GM23248 (cell line): ENCODE measurements at places on chromosomes 6 and 20. TPM values are rescaled to one million over a fixed set of nuclear protein-coding genes. Genes with fewer than 3 reads are reported as not detected.

DNA sequence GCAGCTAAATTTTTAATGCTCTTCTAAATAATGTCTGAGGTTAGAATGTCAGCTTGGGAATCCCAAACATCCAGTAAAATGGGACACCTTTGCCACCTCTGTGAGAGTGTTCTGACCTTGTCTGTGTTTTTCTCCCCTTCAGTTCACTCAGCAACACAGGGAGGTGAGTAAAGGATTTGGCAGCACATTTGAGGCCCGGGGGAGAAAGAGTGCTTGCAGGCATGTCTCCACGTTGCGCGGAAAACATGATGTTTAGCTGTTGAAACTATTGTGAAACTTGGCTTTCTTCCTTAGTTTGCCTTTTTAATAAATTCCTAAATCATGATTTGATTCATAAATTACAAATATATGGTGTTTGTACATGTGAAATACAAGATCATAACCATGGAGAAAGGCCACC is 707.8 kb upstream of the FLRT3 start:
- peak; percentile 81 for DNase-seq

DNA sequence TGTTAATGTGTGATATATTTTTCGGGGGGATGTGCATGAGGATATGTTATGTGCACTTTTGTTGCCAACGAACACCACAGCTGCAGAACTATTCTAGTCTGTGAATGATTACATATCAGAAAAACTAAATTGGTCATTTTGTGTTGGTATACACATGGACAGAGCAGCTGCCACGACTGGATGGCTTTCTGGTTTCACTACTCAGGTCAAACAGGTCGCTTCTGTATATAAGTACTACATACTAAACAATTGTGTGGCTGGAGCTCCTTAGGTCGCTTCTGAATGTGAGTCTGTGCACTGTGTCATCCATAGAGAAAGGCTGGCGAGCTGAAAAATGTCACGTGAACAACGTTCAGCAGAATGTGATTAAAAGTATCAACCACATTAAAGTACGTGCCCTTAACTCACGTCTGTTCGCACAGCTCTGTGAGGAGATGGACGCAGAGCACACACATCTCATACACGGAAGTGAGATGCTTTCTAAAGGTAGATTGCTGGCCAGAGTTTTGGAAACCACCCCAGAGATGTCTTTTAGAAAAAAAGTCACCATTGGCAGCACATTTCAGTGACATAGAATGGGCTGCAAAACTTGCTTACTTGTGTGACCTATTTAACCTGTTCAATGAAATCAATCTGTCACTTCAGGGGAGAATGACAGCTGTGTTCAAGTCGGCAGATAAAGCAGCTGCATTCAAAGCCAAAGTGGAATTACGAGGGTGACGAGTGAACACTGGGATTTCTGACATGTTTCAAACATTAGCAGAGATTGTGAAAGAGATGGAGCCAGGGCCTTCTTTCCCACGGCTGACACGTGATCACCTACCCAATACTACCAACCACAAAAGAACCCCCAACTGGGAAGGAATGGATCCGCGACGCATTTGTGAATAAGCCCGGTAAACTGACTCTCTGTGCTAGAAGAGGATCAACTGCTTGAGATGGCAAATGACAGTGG is 176.6 kb downstream of the PDE10A start:
- DNase-seq = no peak

DNA sequence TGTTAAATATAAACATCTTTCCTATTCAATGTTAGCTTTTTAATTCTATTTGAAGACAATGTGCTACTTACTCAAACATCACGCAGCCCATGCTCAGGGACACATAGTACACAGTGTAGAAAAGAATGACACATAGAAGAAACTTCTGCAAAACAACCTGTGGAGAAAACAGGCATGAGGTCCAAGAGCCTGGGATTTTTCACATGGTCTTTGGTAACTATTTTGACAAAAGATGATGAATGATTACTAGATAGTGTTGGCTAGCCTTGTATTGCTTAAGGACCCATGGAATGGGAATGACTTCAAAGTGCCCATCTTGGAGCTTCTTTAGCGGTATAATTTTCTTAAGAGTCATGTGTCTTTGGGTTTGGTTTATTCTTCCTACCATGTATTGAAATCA is 15.4 kb downstream of the TMEM244 start:
- DNase-seq = no peak

- no peak for DNase-seq
These were observed 18.2 kb downstream of the RNASET2 start for GRCh38 chr6:166938150-166938549.

DNA sequence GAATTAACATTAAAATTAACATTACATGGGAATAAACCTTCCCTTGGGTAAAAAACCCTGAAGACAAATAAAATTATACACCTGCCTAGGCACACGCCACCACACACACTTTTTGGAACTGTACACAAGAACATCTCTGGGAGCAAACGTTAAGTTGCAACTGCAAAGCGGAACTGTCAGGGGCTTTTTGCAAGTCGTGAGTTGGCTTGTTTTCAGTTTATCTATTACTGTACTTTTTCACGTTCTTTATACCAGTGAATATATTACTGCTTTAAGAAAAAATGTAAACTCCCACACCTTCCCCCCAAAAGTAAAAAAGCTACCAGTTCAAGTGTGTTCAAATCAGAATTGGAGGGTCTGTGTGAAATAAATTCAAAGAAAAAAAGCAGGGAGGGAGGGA is 65.5 kb upstream of the NFATC2 start:
- DNase-seq = no peak

GRCh38 chr6:112338166-112338709 is 8.9 kb upstream of the RFPL4B start:
- DNase-seq = peak; percentile 57

DNA sequence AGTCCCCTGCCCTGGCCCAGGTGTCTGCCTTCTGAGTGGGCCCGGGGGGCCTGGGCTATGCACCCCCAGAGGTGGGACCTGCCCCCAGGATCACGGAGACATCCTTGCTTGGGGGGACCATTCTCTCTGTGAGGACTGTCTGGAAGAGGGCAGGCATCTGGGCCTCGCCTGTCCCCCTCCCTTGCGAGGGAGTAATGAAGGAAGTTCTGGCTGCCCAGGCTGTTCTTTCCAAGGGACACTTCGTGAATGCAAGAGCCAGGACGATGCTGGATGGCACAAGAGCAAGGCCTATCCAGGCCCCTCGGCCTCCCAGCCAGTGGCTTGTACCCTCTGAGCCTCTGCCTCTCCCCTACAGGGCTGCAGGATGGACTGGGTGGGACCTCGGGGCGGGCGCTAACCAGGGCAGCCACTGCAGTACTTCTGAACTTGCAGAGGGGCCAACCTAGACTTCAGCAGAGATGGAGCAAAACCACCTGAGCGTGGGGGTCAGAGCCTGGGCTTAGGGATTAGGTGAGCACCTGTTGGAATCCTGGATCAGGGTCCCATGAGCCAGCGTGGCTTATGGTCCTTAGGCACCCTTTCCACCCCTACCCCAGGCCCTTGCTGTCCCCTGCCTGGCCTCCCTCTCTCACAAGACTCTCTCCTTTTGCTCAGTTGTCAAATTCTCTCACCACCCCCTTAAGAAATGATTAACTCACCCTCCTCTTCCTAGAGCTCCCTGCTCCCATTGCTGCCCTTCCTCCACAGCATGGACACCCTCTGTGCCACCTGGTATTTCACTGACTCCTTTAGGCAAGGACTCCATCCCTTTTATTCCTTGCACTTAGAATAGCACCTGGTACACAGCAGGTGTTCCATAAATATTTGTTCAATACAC is 53.2 kb downstream of the CTCFL start:
- no peak for DNase-seq

DNA sequence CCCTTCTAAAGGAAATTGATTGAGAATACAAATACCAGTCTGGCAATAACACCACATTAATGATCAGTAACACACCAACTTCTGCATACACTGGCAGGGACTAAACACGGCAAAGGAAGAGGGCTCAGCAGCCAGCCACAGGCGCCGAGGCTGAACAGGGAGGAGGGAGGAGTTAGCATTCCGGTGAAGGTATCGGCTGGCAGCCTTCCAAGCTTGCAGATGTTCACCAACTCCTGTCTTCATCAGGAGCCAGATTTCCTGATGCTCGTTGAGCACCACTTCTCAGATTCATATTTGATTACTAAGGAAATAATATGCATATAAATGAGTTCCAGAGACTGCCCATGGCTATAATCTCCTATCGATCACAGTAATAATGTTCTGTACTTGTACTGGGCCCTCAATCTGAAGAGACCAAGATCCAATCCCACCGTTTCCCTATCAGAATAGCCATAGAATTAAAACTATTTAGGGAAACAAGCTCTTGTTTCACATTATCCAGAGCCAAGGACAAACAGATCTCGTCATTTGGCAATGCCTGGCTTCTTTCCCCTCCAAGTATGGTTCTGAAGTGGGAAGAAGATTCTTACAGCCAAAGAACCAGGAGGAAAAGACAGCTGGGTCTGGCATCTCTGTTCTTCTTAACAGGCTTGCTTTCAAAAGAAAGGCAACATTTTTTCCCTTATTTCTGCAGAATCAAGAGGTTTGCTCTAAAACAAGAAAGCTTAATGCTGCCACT is 42.2 kb downstream of the GFOD1 start:
- DNase-seq = no peak

DNA sequence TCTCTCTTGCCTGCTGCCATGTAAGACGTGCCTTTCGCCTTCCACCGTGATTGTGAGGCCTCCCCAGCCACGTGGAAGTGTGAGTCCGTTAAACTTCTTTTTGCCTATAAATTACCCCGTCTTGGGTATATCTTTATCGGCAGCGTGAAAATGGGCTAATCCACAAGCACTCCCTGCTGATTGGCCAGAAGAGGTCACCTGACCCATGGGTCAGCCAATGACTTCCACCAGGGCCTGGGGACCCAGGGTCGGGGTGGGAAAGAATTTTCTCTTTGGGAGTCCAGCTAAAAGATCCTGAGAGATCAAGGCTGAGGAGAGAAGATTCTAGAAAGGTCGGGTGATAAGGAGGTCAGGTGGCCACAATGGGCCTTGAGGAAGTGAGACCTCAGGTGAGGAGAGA is 17.1 kb downstream of the ZBP1 start:
- DNase-seq = no peak

GRCh38 chr6:150977281-150977680 is 111.8 kb downstream of the MTHFD1L start:
- DNase-seq = peak; percentile 68

DNA sequence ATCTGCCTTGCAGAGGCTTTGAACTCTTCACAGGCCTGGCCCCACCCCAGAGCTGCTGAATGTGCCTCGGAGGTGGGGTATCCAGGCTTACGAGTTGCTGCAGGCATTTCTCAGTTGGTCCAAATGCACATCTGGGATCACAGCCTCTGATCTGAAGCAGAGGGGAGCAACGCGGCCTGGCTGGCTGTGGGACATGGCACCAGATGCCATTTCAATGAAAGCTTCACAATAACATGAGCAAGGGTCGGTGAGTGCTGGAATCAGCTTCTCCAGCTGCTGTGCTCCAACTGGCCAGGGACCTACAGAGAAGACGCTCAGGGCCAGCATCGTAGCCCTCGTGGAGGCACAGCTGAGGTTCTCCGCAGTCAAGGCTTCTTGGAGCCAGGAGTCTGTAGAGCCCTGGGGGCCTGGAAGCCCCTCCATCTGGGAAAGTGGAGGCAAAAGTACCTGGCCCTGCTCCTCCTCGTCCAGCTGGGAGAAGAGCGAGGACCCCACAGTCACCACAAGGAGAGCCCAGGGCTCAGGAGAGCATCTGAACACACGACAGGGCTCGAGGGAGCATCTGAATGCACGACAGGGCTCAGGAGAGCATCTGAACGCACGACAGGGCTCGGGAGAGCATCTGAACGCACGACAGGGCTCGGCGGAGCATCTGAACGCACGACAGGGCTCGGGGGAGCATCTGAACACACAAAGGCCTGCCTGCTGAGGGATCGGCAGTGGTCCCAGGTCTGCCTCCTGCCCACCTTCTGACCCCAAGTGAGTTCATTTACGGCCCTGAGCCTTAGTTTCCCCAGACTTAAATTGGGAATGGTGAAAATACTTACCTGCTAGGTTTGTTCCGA is 165.2 kb downstream of the DLL1 start:
- no peak for DNase-seq

DNA sequence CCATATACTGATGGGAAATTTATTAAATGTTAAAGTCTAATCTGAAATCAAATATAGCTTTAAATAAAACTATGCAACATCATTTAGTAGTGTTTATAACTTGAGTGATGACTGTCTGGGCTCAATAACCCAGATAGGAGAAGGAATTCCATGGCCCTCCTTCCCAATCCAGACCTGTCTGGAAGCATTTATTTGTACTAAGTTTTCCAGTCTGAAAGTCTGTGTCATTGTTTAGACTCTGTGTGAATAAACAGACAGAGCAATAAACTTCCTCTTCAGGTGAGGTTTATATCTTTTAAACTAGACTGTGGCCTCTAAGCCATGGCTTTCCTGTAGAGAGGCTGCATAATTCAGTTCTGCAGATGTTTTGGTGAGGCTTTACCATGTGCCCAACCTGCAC is 176.4 kb downstream of the SOX4 start:
- peak; percentile 21 for DNase-seq

DNA sequence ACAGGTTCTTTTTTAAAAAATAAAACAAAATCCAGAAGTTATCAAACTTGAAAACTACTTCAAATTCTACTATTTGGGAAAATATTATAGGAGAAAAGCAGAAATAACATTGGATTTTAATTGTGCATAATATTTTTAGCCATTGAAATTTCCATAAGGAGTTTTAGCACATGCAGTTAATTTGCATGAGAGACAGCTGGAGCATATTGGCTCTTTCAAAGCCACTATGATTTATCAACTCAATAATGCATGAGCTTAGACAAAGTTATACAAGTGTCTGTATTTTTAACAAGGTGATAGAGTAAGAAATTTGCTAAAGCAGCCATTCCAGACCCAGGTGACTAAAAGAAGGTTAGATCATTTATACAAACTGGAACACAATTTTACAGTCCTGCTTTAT is 189.0 kb upstream of the TFAP2D start:
- DNase-seq = no peak

- peak; percentile 8 for DNase-seq
These were observed 750.4 kb downstream of the TENT5A start for GRCh38 chr6:81002126-81002525.

- DNase-seq = no peak
These were observed 25.3 kb downstream of the MOCS1 start for GRCh38 chr6:39908838-39909583.

DNA sequence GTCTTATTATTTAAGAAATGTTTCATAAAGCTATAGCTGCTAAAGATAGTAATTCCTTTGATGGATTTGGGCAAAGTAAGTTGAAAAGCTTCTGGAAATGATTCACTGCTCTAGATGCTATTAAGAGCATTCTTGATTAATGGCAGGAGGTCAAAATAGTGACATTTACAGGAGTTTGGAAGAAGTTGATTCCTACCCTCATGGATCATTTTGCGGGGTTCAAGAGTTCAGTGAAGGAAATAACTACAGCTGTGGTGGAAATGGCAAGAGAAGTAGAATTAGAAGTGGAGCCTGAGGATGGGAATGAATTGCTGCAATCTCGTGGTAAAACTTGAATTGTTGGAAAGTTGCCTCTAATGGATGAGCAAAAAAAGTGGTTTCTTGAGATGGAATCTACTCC is 316.1 kb downstream of the UTRN start:
- DNase-seq = no peak

GRCh38 chr20:17621229-17621968 is 51.5 kb downstream of the DSTN start:
- no peak for DNase-seq

Gene RIMS4
- polyA plus RNA-seq = not detected in 2 replicates

Gene PTK6
- 0.06 TPM in 1 of 2 replicates, not detected in the other for polyA plus RNA-seq

Gene CLVS2
- polyA plus RNA-seq = not detected in 2 replicates

Gene PKHD1
- polyA plus RNA-seq = not detected in 2 replicates

Gene ANKRD66
- not detected in 2 replicates for polyA plus RNA-seq

Gene CST2
- 1.5 and 1.6 TPM in 2 replicates for polyA plus RNA-seq

Gene SOX18
- polyA plus RNA-seq = not detected in 2 replicates

Gene NR2E1
- not detected in 2 replicates for polyA plus RNA-seq

Gene EFCAB8
- polyA plus RNA-seq = not detected in 2 replicates
